ENCODE measurements at places on chromosomes 7 and 10.

DNA sequence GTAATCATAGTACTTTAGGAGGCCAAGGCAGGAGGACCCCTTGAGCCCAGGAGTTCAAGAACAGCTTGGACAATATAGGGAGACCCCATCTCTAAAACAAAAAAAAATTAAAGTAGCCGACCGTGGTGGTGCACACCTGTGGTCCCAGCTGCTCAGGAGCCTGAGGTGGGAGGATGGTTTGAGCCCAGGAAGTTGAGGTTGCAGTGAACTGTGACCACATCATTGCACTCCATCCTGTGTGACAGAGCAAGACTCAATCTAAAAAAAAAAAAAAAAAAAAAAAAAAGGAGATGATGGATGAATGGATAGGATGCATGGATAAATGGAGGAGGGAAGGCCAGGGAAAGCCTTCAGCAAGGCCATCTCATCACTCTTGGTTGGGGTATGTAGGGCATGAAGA is 33.4 kb upstream of the BMPR1A start:
- no peak for DNase-seq

DNA sequence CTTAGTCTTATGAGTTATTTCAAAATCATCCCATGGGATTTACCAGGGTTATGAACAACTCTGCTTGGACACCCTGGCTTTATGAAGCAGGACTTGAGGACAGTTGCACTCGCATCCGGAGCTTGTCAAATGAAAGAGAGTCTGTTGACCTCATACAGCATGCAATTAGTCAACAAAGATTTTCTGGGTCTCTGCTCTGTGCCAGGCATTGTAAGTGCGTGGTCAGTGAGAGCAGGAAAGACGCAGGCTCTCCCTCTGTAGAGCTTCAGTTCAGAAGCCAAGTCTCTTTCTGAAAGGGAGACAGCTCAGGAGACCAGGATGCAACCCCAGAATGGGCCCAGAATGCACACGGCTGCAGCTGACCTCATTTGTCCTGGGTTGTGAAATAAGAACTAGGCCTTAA is 45.5 kb upstream of the DMBT1 start:
- DNase-seq: no peak

DNA sequence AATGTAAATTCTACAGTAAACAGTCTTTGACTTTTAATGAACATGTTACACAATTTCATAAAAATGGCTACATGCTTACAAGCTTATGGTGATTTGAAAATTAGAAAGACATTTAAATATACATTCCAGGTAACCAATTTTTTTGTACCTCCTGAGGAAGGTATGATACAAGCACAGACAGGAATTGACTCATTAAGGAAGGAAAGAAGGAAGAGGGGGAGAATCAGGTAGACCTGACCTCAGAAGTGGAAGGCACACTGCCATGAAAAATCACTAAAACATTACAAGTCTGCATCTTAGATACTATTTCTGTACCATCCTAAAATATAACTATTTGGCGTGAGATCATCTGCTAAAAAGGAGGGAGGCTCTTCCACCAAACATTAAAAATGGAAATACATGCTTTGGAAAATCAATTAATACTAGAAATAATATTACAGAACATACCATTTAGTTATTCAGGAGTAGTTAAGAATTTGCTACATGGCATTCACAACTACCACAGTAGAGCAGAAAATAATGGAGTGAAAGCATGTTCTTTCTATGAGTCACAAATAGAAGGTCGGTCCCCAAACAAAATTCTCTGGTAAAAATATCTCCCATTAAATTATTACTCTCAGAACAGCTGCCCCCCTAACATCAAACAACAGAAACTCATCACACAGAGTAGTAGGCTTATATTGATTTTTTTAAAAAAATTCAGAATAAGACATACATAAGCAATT is 15.2 kb downstream of the RAB11FIP2 start:
- no peak for DNase-seq

- DNase-seq: no peak
Measured at GRCh38 chr7:33872870-33873269, 32.5 kb upstream of the BMPER start.

- no peak for DNase-seq
Measured at GRCh38 chr10:119525116-119525515, 17.4 kb downstream of the RGS10 start.

DNA sequence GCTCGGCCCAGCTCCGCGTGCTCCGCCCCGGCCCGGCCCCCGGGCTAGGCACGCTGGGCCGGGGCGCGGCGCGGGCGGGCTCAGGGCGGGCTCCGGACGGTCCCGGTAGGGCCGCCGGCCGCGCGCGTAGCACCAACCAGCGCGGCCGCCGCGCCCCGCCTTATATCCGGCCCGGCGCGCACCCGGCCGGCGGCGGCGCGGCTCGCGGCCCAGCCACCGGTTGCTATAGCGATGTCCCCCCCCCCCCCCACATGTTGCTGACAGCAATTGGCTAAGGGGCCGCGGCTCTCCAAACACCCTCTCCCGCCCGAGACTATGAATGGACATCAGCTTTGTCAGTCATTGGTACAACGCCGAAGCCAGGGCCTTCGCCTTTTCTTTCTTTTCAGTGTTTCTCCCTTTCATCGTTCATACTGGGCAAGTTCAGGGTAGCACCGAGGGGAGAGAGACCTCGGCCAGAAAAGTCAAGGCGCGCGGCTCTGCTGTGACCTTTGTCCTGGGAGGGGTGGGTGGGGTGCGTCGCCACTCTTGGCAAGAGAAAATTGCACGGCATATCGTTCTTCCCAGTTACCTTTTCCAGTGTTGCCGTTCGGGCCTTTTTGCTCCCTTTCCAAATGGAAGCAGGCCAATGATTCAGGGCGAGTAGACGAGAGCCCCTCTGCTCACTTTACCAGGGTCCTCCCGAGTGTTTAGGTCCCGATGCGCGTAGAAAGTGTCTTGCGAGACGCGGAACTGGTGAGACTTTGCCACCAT is 354.2 kb downstream of the DNAJB6 start:
- peak; percentile 50 for DNase-seq

DNA sequence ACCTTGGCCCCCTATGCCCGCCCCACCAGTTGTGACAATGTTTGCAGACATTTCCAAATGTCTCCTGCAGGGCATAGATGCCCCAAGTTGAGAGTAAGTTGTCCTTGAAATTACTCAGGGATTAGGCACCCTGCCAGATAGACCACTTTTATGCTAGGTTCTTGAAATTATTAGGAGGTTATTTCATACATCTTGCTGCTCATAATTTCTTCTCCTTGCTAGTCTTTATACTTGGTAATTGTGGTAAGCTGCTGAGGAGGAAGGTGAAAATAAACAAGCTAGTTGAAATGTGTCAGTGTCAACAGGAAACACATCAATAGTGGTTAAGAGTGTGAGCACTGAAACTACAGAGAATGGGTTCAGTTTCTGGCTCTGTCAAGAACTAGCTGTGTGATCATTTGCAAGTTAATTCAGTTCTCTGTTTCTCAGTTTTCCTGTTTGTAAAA is 63.7 kb upstream of the AOAH start:
- DNase-seq: no peak

- no peak for DNase-seq
Measured at GRCh38 chr7:111532625-111533024, 29.7 kb downstream of the IMMP2L start.

DNA sequence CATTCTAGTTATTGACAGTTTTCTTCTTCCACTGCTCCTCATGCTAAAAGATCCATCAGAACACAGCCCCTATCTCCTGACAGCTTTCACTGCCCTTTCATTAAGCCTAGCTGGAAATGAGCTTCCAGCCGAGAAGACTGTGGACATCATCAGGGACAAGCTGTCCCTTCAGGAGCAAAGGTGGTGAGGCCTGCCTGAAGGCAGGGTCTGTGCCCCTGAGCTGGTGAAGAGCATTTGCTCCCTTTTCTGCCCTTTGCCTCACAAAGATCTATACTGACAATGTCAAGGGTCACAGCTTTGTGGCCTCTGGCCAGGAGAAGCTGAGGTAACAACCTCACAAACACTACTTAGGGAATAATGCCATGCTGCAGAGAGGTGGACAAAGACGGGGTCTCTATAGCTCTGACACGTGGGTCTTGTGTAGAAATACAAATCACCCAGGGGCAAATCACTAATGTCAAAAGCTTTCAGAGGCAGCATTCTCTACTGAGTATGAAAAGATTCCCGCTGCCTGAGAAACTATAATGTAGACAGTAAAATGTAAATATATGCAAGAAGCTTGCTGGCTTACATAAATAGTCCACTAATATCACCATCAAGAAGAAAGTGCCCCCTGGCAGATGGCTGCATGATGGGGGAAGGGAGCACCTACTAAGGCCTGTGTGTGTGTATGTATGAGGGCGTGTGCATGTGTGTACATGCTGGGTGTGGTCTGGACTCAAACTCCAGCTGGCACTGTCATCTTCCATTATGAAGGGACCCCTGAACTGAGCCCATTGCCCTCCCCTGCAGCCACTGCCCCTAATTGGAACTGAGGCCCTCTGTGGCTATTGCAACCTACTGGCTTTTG is 55.8 kb downstream of the HBP1 start:
- DNase-seq: no peak

DNA sequence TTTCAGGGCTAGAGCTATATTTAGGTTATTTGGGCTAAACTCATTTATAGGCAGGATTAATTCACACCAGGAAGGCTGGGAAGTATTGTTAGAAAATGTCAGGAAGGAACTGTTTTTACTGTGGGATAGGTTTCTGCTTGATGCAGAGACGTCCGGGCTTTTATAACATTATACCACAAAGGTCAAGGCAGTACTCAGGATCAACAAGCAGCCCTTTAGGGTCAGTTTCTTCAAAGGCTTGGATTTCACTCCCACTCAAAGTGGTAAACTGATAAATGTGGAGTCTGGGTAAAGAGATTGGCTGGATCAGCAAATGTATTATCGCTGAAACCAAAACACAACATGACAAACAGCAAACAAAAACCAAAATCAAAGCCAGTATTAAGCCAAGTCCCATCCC is 127.2 kb downstream of the ARL5B start:
- no peak for DNase-seq

DNA sequence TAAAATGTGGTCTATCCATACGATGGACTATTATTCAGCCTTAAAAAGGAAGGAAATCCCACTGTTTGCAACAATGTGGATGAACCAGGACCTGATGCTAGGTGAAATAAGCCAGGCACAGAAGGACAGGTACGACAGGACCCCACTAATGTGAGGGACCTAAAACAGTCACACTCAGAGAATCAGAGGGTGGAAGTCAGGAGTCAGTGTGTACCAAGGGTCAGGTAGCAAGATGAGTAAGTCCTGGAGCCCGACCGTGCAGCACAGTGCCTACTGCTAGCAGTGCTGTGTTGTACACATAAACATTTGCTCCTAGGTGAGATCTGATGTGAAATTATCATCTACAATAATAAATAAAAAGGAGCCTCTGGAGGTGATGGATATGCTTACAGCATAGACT is 322.3 kb downstream of the GLRX3 start:
- no peak for DNase-seq

GRCh38 chr10:4770801-4771553 is 55.0 kb upstream of the AKR1E2 start:
- no peak for DNase-seq

DNA sequence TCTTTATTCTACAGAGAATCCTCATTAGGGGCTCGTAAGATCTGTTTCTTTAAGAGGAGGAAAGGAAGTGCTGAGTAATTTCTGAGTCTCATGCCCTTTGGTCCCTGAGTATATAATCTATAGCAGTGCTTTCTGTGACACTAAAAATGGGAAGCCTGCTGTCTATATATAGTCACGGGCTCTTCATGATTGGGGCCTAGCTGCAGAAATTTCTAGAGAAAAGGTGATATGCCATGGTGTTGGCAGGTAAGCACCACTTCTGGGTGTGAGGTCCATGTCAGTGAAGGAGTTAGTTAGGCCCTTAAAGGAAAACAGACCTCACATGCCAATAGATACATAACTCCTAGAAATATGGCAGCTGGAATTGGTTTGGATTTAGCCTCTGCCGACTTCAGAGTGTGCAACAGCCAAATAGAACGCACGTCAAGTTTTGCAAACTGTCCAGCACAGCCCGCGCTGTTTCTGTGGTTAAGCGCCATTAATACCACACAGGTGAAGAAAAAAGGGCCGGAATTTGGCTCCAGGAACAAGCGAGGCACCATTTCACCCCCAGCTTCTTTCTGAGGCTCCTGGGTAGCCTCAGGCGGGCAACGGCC is 123.2 kb downstream of the TACC2 start:
- no peak for DNase-seq

DNA sequence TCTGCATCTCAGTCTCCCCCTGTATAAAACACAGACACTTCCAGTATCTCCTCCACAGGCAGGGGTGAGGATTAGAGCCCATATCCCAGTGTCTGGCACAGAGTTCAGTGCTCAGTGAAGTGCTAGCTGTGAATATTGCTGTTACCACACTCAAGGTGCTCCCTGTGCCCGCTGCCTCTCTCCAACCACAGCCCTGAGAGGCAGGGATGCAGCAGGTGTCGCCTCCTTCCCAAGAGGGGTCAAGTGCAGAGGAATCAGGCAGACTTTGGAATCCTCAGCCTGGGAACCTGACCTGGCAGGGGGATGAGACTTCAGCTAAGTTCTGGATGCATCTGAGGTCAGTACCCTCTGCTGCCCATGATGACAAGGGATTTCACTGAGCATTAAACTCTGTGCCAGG is 163.1 kb downstream of the GFRA1 start:
- DNase-seq: no peak

DNA sequence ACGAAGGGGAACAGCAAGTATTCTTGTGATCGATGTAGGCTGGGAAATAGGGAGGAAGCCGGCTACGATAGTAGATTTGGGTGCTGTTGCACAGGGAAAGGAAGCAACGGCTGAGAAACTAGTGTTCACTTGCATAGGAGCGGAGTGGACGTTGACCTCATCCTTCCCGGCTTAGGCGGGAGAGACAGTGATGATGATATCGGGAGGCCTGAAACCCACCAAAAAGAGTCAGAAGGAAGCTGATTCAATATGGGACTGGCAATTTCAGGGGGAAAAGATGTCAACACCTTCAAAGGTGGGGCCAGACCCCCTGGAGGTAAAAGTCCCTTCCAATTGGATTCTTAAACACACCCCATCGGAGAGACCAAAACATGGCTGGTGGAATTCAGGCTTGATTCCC is 61.3 kb downstream of the CARD11 start:
- no peak for DNase-seq

DNA sequence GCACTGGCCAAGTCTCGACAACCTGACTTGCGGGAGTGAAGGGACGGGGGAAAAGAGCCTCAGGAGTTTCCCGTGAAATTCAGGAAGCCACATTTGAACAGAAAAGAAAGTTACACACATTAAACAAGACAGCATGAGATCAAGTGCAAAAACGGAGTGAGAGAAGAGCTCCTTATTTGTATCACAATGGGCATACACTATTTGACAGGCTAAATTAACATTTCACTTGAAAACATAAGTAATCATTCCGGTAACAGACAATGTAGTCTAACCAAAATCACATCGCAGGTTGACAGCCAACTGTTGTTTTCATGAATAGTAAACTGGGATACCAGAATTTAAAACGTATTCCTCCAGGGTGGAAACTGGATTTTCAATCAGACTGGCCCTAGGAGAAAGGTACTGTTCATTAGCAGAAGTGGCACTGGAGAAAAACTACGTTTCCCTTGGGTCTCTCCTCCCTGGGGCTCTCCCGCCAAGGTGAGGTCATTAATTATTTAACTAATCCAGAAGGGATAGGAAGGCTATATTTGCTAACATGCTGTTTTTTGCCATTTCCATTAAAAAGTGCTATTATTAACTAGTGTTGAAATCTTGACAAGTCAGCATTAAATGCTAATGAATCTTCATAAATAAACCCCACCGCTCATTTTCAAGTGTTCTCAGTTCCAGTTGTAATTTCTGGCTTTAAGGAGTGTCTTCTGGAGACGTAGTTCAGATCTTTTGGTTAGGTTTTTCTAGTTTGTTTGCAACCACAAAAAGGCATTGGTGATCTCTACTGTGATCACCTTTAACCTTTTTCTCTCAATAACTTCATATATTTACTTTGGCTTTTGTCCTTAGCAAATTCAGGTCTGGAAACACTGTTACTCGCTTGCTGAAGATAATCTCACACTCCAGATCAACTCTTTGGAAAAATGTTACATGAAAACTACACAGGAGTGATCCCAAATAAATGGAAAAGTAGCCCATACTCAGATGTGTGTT is 25.1 kb downstream of the RHEB start:
- DNase-seq: no peak

Data from activated CD8-positive, alpha-beta memory T cell treated with anti-CD3 and anti-CD28 coated beads, Interleukin-2, amount 50 U/mL, for 48 hours (primary cell).